ENCODE measurements at places on chromosomes 2 and 18.

- no peak for DNase-seq
Measured at GRCh38 chr2:238226698-238227586, 12.9 kb downstream of the HES6 start.

- no peak for DNase-seq
Measured at GRCh38 chr2:28750316-28751251, 1.0 kb upstream of the PPP1CB start.

DNA sequence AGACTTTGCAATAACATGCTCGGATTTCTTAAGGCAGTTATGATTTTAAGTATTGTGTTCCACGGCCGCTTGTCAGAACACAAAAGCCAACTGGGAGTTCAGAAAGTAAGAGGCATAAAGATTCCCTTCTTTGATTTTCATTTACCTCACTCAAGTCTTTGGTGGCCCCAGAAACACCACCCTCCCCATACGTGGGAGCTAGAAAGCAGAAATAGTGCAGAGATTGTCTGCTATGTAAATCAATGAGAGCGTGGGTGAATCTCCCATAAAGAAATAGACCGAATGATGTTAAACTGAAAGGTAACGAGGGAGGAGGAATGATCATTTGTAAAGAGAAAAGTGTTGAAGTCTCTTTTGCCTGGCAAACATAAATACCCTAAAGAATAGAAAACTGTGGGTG lies 322.1 kb upstream of the ETAA1 start:
- no peak for DNase-seq

DNA sequence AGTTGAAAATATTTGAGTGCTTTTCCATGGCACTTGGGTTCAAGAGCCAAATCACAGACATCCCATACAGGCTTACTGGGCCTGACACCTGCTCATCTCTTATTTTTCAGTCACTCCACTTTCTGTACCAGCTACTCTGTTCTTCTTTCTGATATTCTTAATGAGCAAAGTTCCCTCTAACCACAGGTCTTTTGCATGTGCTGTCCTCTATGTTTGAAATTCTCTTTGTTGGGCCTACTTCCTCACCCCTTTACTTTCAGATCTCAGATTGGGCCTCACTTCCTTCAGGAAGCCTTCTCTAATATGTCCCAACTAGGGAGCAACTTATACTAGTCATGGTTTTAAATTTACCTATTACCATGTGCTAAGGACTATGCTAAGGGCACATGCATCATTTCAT lies 81.8 kb upstream of the RBMS1 start:
- no peak for DNase-seq

- no peak for DNase-seq
Measured at GRCh38 chr18:21335927-21336488, 94.0 kb downstream of the GREB1L start.

GRCh38 chr2:15038366-15039364 lies 406.1 kb downstream of the LRATD1 start:
- DNase-seq, result no peak

- no peak for DNase-seq
Measured at GRCh38 chr18:64245126-64245861, 96.4 kb upstream of the LINC00305 start.

DNA sequence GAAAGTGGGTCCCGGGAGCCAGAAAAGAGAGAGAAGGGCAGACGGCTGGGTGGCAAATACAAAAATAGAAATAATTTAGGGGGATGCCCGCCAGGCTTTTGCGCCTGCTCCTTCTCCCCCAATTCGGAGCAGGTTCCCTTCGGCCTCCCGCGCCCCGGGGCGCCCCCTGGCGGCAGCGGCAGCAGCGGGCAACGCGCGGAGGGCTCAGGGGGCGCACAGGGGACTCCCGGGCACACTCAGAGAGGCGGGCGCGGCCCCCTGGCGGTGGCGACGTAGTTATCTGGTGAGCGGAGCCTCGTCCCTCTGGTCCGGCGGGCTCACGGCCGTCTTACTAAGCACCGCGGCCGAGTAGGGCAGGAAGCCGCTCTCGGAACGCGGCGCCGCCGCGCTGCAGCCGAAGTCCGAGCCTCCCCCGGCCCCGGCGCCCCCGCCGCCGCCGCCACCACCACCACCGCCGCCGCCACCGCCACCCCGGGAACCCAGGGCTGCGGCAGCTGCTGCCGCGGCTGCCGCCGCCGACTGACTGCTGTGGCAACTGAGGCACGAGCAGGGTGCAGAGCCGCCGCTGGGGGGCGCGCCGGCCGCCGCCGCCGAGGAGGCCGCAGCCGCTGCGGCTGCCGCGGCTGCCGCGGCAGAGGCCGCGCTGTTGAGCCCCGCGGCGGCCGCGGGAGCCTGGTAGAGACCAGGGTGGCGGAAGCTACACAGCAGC lies 3.8 kb downstream of the EVX2 start:
- DNase-seq, result no peak

DNA sequence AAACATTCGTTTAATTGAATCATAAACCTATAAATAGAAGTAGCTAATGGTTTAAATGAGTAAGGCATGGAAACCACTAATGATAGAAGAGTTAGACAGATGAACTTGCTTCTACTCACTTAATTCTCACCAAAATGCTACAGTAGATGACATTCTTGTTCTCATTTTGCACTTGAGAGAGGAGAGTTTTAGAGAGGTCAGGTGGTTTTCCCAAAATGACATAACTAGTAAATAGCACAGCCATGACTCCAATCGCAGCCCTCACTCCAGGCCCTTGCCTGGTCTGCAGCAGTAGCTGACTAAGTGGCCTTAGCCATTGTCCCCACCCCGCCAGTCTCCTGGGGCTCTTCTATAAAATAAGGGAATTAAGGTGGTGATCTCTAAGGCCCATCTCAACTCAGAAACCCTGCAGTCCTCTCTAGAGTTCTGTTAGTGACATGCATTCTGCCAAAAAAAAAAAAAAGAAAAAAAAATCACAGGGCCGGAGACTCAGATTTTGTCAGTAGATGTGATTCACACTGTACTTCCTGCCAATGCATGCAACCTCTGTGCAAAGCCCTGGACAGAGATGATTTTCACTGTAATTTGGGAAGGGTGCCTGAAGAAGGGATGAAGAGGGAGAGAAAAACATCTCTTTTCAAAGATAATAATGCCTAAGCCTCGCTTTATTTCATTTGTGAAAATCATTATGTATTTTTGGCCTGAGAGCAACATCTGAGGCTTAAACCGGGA lies 221.8 kb downstream of the ANAPC1 start:
- DNase-seq, result no peak

DNA sequence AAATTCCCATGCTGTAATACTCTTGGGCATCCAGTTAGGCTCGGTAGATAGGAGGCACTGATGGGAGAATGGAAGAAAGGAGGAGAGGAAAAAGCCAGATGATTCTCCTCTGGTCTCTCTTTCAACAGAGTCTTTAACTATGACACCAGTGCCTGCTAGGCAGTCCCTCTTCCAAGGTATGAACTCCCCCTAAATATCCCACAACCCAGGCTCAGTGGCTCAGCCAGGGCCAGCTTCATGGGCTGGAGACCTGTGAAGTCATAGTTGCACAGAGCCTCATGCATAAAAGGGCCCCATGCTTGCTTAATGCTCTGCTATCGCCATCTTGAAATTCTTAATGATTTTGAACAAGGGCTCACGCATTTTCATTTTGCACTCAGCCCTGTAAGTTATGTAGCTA lies 869.2 kb upstream of the GCFC2 start:
- DNase-seq, result no peak
